Activated naive CD4-positive, alpha-beta T cell treated with anti-CD3 and anti-CD28 coated beads, Interleukin-2, amount 10 ng/mL, durations not matched to agents 7 days and 5 days (primary cell): ENCODE measurements at places on chromosomes 7 and 10.

- peak overlapping the region; percentile 75 for H3K27ac ChIP-seq
- H3K27me3 ChIP-seq = peaks cover 100% of the 10 kb centered on the region
- H3K36me3 ChIP-seq = peaks cover 9% of the 10 kb centered on the region
- DNase-seq = no peak
Observed at GRCh38 chr7:97020996-97021746, 3.5 kb downstream of the DLX5 start.

DNA sequence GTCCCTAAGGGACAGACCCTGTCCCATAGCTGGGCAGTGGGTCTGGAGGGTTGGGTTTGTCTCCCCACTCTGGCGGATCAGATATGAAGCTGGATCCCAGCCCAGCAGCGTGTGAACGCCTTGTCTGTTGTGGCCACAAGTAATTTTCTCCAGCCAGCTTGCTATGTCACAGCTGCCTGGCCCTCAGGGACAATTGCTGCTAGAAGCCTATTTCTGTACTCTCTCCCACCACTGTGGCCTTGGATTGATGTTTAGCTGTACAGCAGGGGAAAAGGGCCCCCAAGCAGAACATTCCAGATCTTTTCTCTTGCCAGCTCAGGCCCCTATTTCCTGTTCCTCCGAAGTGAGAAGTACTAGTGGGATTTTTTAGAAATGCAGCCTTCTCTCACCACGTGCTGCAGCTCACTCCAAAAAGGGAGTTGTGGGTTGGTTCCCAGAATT, 53.5 kb upstream of the WAC start:
- H3K4me3 ChIP-seq = no peak overlapping the region
- no peaks in the 10 kb centered on the region for H3K36me3 ChIP-seq
- H3K27ac ChIP-seq = no peak overlapping the region
- H3K27me3 ChIP-seq = peaks cover 16% of the 10 kb centered on the region

GRCh38 chr7:1974290-1975101, 258.2 kb downstream of the MAD1L1 start:
- no peaks in the 10 kb centered on the region for H3K27me3 ChIP-seq
- peaks cover 20% of the 10 kb centered on the region for H3K36me3 ChIP-seq
- no peak for DNase-seq
- peaks cover 28% of the 10 kb centered on the region for H3K4me1 ChIP-seq
- H3K4me3 ChIP-seq = no peak overlapping the region

GRCh38 chr10:57015595-57016318, 654.7 kb upstream of the ZWINT start:
- H3K4me3 ChIP-seq = no peak overlapping the region
- H3K36me3 ChIP-seq = no peaks in the 10 kb centered on the region
- DNase-seq = no peak
- H3K4me1 ChIP-seq = no peaks in the 10 kb centered on the region
- no peak overlapping the region for H3K27ac ChIP-seq

DNA sequence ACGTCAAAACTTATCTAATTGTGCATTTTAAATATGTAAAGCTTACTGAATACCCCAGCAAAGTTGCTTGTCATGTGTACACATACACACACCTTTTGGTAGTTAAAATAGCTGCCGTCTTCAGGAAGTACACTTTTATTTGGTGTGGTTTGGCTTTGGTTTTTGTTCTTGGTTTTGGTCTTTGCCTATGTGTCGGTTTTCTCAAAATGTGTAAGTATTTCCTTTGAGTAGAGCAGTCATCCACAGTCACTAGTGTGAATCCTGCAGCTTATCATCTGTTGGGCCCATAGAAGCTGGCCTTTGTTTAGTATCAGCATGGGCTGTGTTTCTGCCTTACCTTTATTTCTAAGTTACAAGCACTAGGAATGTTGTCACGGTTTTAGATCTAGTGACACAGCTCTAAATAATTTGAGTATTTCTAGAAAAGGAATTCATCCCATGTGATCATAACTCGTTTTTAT, 35.3 kb downstream of the NET1 start:
- H3K36me3 ChIP-seq = peaks cover 17% of the 10 kb centered on the region
- H3K27ac ChIP-seq = peak overlapping the region; percentile 91
- no peaks in the 10 kb centered on the region for H3K27me3 ChIP-seq
- peak overlapping the region; percentile 82 for H3K4me3 ChIP-seq
- peaks cover 67% of the 10 kb centered on the region for H3K4me1 ChIP-seq
- peak; percentile 40 for DNase-seq

GRCh38 chr10:90885176-90885575, 13.4 kb downstream of the RPP30 start:
- H3K36me3 ChIP-seq = peaks cover 40% of the 10 kb centered on the region
- no peaks in the 10 kb centered on the region for H3K4me1 ChIP-seq
- no peak overlapping the region for H3K27ac ChIP-seq
- no peak for DNase-seq

DNA sequence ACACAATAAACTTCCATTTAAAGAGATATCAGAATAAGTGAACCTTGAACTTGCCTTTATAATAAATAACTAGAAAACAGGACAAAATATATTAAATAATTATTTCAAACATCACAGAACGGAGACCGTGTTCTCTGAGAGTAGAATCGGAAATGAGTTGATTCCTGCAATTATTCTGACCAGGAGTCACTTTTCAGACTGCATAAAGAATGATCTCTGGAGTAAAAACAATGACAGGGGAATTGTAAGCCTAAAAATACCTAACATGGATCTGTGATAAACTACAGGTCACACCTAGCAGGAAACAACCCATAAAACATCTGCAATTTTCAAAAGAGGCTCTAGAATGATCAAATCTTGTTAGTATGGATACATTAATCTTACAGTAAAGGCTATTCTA, 577.5 kb upstream of the SORCS1 start:
- DNase-seq = no peak
- no peak overlapping the region for H3K27ac ChIP-seq
- H3K27me3 ChIP-seq = no peaks in the 10 kb centered on the region
- no peaks in the 10 kb centered on the region for H3K4me1 ChIP-seq

DNA sequence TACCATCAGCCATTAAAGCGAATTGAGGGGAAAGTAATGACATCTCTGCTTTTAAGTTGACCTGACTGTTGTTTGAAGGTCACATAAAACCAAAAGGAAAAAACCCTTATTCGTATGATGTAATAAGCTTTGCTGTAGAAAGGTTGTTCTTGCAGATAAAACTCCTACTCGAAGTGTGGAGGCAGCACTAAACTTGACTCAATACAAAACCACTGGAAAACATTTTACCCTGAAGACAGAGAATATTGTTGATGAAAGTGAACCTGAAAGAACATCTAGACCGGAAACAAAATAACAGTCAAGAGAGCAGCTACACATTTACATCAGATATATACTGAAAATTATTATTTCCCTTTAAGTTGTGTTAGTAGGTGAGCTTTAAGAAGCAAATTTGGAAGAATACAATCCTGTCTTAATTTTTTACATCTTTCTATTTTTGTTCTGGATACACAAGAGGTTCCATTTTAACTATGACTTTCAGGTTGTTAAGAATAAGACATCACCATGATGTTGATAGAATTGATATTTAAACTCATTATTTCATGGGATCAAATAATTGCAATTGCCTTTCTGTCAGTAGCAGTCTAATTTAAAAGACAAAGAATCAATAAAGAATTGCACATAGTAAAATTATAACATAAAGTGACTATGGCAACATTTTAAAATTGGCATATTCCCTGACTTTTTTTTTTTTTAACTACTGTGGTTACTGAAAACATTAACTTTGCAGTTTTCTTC, 6.4 kb downstream of the ETV1 start:
- no peaks in the 10 kb centered on the region for H3K36me3 ChIP-seq
- no peak overlapping the region for H3K27ac ChIP-seq
- DNase-seq = no peak
- H3K4me3 ChIP-seq = no peak overlapping the region
- no peaks in the 10 kb centered on the region for H3K4me1 ChIP-seq

DNA sequence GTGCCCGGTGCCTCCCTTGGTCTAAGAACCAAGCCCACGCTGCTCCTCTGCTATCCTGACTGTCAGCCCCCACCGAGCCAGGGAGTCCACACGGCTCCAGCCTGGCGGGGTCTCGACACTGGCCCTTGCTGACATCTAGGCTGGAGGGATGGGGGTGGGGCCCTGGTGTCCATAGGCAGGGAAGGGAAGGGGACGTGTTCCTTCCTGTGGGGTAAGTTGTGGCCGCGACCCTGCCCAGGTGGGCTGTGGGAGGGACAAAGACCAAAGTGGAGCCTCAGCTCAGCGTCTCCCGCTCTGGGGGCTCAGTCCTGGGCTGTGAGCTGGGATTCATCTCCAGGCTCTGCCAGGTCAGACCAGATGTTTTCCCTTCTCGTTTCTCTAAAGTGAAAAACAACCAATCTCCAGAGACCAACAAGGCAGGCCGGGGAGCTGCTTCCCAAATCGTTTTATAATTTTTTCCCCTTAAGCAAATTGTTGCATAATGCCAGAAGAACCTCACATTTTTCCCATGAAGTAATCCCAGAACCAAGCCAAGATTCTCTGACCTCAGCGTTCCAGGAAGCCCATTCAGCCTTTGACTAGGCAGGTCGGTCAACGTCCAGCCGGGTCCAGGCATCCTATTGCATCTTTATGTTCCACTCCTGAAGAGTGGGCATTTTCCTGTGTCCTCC, 101.2 kb downstream of the RGS10 start:
- H3K36me3 ChIP-seq = peaks cover 23% of the 10 kb centered on the region
- H3K27ac ChIP-seq = no peak overlapping the region
- no peaks in the 10 kb centered on the region for H3K27me3 ChIP-seq
- DNase-seq = no peak
- peaks cover 14% of the 10 kb centered on the region for H3K4me1 ChIP-seq

DNA sequence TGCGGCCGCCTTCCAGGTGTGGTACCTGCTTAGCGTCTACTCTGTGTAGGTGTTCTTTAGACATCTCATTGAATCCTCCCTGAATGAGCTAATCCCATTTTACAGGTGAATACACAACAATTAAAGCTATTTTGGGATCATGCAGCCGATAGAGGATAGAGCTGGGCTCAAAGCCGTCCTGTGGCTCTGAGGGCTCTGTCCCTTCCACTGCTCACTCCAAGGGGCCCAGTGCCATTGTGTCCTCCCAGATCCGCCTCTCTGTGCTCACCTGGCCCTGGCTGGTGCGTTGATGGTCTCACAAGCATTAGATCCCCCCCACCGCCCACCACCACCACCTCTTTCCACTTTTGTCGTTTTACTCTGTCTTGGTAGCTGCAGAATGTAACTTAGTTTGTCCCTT, 13.1 kb downstream of the NPTX2 start:
- no peak overlapping the region for H3K4me3 ChIP-seq
- peaks cover 11% of the 10 kb centered on the region for H3K27me3 ChIP-seq
- H3K4me1 ChIP-seq = peaks cover 3% of the 10 kb centered on the region
- DNase-seq = no peak
- H3K36me3 ChIP-seq = no peaks in the 10 kb centered on the region
- H3K27ac ChIP-seq = no peak overlapping the region

DNA sequence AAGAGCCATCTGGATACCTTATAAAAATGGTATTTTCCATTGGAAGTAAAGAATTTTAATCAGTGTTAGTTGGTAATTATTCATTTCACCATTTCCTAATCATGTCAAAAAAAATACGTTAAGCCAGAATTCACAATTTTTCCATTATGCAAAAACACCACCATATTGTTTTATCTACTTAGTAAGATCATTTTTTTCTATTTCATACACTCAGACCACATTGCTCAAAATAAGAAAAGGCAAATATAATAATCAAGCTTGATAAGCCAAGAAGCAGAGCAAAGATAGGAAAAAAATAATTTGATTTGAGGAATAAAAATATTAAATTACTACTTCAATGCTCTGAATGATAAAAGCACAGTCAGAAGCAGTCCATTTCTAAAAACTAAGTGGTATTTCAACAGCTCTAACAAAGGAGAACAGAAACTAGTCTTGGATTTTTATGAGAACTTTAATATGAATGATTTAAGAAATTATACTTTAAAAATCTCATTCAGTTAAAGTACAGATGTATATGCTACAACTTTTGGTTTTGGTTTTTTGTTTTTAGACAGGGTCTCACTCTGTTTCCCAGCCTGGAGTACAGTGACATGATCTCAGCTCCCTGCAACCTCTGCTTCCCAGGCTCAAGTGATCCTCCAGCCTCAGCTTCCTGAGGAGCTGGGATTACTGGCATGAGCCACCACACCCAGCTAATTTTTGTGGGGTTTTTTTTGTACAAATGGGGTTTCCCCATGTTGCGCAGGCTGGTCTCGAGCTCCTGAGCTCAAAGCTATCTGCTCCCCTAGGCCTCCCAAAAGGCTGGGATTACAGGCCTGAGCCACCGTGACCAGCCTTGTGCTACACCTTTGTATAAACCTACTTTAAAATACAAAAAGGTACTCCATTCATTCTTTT, 46.6 kb downstream of the LRRN3 start:
- H3K4me3 ChIP-seq = no peak overlapping the region
- peak; percentile 21 for DNase-seq
- peak overlapping the region; percentile 81 for H3K27ac ChIP-seq
- H3K27me3 ChIP-seq = no peaks in the 10 kb centered on the region

DNA sequence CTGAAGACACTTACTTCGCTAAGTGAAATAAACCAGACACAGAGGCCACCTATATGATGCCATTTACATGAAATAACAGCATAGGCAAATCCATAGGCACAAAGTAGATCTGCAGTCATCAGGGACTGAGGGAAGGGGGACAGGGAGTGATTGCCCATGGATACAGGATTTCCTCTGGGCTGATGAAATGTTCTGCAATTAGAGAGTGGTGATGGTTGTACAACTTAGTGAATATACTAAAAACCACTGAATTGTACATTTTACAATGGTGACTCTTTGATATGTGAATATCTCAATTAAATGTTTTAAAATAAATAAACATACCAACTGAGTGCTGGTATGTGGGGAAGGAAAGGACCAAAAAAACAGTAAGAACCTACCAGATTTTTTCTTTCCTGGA, 20.4 kb downstream of the PPA1 start:
- DNase-seq = no peak
- H3K4me3 ChIP-seq = no peak overlapping the region

- DNase-seq = peak; percentile 78
- no peaks in the 10 kb centered on the region for H3K27me3 ChIP-seq
- H3K36me3 ChIP-seq = peaks cover 2% of the 10 kb centered on the region
- H3K4me3 ChIP-seq = peak overlapping the region; percentile 31
Observed at GRCh38 chr10:114538181-114538906, 119.7 kb downstream of the ABLIM1 start.

- peak overlapping the region; percentile 55 for H3K27ac ChIP-seq
- H3K27me3 ChIP-seq = no peaks in the 10 kb centered on the region
- no peak overlapping the region for H3K4me3 ChIP-seq
- H3K4me1 ChIP-seq = peaks cover 15% of the 10 kb centered on the region
- H3K36me3 ChIP-seq = peaks cover 37% of the 10 kb centered on the region
Observed at GRCh38 chr7:6015917-6016652, 7.0 kb downstream of the AIMP2 start.
